Activated CD8-positive, alpha-beta T cell treated with anti-CD3 and anti-CD28 coated beads for 36 hours (primary cell): ENCODE measurements at places on chromosomes 2 and 18. TPM values are rescaled to one million over a fixed set of nuclear protein-coding genes. Genes with fewer than 3 reads are reported as not detected.
A peak's percentile ranks its signal among the peaks of the same experiment; 100 is the strongest.

The STRADB gene
- 25.5 TPM for total RNA-seq

The PLEK gene
- total RNA-seq = 6.0 TPM

The DSC1 gene
- total RNA-seq = 0.23 TPM

The SP140L gene
- total RNA-seq = 43.8 TPM

DNA sequence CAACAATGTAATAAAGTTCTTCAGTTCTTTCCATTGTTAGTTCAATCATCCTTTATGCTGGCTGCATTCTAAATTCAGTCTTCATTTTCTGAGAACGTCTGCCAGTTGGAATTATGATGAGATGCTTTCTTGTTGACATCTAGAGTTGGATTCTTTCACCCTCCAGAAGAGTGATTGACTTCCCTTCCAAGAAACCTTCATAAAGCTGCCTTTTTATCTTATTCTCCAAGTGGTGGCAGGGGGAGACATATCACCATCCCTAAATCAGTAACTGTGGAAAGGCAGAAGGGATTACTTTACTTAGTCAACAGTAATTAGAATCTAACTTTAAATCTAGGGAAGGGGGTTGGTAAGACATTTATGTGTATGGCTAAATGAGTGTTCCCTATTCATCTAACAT is 86.8 kb upstream of the GULP1 start:
- H3K27me3 ChIP-seq = no peaks in the 10 kb centered on the region
- no peaks in the 10 kb centered on the region for H3K4me1 ChIP-seq
- no peaks in the 10 kb centered on the region for H3K36me3 ChIP-seq
- H3K4me3 ChIP-seq = no peak overlapping the region
- DNase-seq = no peak
- H3K27ac ChIP-seq = no peak overlapping the region

GRCh38 chr2:217106650-217107014 is 246.8 kb upstream of the TNP1 start:
- no peak overlapping the region for H3K27ac ChIP-seq
- H3K4me1 ChIP-seq = peaks cover 5% of the 10 kb centered on the region
- peaks cover 6% of the 10 kb centered on the region for H3K27me3 ChIP-seq
- no peak for DNase-seq

DNA sequence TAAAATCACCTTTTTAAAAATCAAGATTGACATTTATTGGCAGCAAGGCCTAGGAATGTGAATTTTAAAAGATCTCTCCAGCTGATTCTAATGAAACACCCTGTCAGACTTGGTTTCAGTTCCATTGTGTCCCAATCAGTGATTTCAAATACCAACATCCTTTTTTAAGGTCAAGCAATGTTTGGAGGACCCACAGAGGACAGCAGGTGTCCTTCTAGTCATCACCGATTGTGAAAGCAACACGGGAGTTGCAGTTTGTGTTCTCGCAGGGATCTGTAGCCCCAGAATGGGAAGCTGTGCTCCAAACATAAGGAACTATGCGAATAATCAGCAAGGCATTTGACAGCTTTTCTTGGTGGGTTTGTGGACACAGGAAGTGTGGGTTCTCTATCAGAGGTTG is 4.5 kb upstream of the KIDINS220 start:
- H3K4me1 ChIP-seq = peaks cover 3% of the 10 kb centered on the region
- DNase-seq = no peak
- no peak overlapping the region for H3K4me3 ChIP-seq

- DNase-seq = peak; percentile 90
- peak overlapping the region; percentile 73 for H3K4me3 ChIP-seq
- H3K4me1 ChIP-seq = peaks cover 49% of the 10 kb centered on the region
- H3K27ac ChIP-seq = peak overlapping the region; percentile 95
- peaks cover 9% of the 10 kb centered on the region for H3K36me3 ChIP-seq
Measured at GRCh38 chr2:42102024-42102590, 54.3 kb downstream of the PKDCC start.

DNA sequence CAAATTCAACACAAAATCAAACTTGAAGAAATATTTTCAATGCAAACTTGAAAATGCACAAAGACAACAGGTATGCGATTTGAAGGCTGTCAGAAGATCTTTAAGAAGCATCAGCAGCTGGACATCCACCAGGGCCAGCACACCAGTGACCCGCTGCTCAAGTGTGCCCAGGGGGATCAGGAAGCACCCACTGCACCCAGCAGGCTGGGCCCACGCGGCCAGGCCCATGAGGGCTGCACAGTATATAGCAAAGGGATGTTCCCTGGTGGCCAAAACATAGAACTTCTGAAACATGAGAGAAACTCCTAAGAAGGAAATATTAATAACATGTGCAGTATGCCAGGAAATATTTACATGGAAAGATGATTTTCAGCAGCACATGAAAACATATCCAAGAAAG is 25.0 kb downstream of the WDFY1 start:
- no peaks in the 10 kb centered on the region for H3K27me3 ChIP-seq
- H3K27ac ChIP-seq = no peak overlapping the region
- no peak overlapping the region for H3K4me3 ChIP-seq
- H3K4me1 ChIP-seq = peaks cover 13% of the 10 kb centered on the region
- DNase-seq = no peak

DNA sequence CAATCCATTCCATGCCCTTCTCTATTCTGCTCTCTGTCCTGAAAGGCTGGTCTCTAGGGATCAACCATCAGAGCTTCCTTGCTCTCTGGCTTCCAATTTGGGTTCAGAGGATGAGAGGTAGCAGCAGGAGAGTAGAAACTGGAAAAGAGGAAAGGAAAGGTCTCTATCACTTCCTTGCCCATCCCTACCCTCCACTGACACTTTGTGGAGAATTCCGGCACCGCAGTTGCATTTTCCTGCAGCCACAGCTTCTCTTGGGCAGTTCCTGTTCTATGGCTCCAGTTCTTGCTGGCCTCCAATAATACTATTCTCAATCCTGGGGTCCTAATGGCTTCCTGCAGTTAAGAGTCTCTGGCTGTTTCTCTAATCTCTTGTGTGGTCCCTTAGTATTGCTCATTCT is 13.3 kb upstream of the IMPACT start:
- H3K36me3 ChIP-seq = peaks cover 2% of the 10 kb centered on the region
- H3K27me3 ChIP-seq = peaks cover 25% of the 10 kb centered on the region
- H3K27ac ChIP-seq = no peak overlapping the region
- DNase-seq = no peak

- no peaks in the 10 kb centered on the region for H3K27me3 ChIP-seq
- H3K27ac ChIP-seq = no peak overlapping the region
- no peaks in the 10 kb centered on the region for H3K4me1 ChIP-seq
- H3K36me3 ChIP-seq = no peaks in the 10 kb centered on the region
Measured at GRCh38 chr2:139805441-139805840, 1025.3 kb upstream of the NXPH2 start.

DNA sequence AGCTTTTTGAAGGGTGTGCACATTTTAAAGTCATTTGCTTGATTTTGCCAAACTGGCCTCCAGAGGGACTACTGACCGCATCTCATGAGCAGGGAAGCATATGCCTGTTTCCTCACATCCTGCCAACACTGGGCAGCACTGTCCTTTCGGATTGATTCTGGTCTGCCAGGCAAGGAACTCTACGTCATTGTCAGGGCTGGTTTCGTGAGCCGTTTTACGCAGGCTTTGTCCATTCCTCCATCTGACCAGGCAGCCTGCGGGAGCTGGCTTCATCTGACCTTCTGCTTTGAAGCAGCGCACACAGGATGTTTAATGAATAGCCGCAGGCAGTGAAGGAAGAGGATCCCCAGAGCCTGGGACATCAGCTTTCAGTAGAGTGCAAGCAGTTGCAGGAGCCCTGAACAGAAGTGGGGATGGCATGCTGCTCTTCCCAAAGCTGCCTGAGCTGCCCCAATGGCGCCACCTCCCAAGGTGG is 46.3 kb upstream of the SEMA4C start:
- H3K4me1 ChIP-seq = peaks cover 41% of the 10 kb centered on the region
- peaks cover 11% of the 10 kb centered on the region for H3K36me3 ChIP-seq
- H3K27me3 ChIP-seq = no peaks in the 10 kb centered on the region
- DNase-seq = no peak

- H3K27me3 ChIP-seq = no peaks in the 10 kb centered on the region
- H3K36me3 ChIP-seq = no peaks in the 10 kb centered on the region
- H3K4me3 ChIP-seq = no peak overlapping the region
Measured at GRCh38 chr2:191180276-191180675, 29.5 kb upstream of the STAT4 start.

DNA sequence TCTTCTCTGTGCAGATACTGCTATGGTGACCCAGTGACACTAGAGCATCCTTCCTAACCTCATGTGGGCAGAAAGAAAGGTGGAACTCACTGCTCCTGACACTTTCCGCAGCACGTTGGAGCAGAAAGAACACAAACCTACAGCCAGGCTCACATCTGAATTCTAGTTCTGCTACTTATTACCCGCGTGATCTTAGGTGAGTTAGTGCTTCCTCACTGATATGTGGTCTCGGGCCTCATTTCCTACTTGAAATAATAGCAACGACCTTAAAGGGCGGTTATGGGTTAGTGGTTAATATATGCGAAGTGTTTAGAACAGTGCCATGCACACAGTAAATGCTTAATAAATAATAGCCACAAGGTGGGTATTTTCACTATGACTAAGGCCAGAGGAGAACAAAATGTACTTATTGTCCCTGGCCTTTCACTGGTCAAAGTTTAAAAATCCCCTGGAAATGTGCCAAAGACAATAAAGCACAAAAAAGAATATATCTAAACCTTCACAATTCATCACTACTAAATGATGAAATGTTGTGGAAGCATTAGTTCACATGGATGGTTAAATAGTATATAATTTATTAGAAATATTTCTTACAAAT is 66.6 kb downstream of the MYOM1 start:
- DNase-seq = no peak
- no peaks in the 10 kb centered on the region for H3K36me3 ChIP-seq
- no peaks in the 10 kb centered on the region for H3K27me3 ChIP-seq
- peaks cover 2% of the 10 kb centered on the region for H3K4me1 ChIP-seq

GRCh38 chr18:1891641-1892040 is 679.7 kb downstream of the METTL4 start:
- no peak overlapping the region for H3K27ac ChIP-seq
- no peak for DNase-seq
- no peaks in the 10 kb centered on the region for H3K36me3 ChIP-seq
- H3K4me3 ChIP-seq = no peak overlapping the region
- no peaks in the 10 kb centered on the region for H3K4me1 ChIP-seq

DNA sequence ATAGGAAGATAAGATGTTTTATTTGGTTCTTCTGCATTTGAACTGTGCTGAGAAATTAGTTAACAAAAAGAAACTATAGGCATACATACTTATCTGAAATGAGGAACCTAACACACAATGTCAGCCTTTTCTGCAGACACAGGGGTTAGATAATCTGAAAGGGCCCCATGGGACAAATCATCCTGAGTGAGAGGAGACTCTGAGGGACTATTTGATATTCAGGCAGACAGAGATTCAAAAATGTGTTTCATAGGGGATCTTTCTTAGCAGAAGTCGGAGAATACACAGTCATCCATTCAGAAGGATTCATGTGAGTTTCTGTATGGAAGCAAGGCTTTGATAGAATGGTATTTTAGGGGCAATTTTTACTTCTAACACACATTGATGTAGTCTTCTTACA is 79.1 kb downstream of the NCKAP5 start:
- no peaks in the 10 kb centered on the region for H3K4me1 ChIP-seq
- no peak for DNase-seq
- H3K36me3 ChIP-seq = no peaks in the 10 kb centered on the region
- H3K27me3 ChIP-seq = no peaks in the 10 kb centered on the region

DNA sequence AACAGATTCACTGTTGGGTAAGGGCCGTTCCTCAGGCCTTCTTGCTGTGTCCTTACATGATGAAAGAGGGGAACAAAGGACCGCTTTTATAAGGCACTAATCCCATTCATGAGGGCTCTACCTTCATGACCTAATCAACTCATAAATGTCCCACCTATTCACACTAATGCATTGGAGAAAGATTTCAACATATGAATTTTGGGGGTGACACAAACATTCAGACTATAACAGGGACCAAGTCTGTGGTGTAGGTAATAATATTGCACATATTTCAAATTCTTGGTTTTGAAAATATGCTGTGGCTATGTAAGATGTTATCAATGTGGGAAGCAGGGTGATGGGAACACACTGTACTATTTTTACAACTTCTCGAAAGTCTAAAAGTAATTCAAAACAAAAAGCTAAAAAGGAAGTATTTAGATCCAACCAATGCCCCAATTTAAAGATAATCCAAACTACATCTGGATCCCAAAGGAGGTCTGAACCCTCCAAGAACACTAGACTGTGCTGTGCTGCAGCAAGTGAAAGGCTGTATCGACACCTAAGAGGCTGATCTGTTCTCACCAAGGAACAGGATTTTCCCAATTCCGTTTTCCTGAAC is 82.4 kb upstream of the TGIF1 start:
- H3K27ac ChIP-seq = no peak overlapping the region
- no peaks in the 10 kb centered on the region for H3K36me3 ChIP-seq
- H3K27me3 ChIP-seq = peaks cover 4% of the 10 kb centered on the region
- no peak overlapping the region for H3K4me3 ChIP-seq
- no peaks in the 10 kb centered on the region for H3K4me1 ChIP-seq

GRCh38 chr18:6374935-6375529 is 39.7 kb downstream of the L3MBTL4 start:
- no peaks in the 10 kb centered on the region for H3K36me3 ChIP-seq
- no peak overlapping the region for H3K27ac ChIP-seq
- DNase-seq = no peak
- no peaks in the 10 kb centered on the region for H3K4me1 ChIP-seq
- no peak overlapping the region for H3K4me3 ChIP-seq
- no peaks in the 10 kb centered on the region for H3K27me3 ChIP-seq

- no peaks in the 10 kb centered on the region for H3K27me3 ChIP-seq
- no peaks in the 10 kb centered on the region for H3K4me1 ChIP-seq
- H3K36me3 ChIP-seq = peaks cover 14% of the 10 kb centered on the region
- no peak overlapping the region for H3K27ac ChIP-seq
- no peak overlapping the region for H3K4me3 ChIP-seq
- no peak for DNase-seq
Measured at GRCh38 chr2:171365232-171365631, 68.6 kb downstream of the METTL8 start.
